Activated CD8-positive, alpha-beta T cell treated with anti-CD3 and anti-CD28 coated beads for 36 hours (primary cell): ENCODE measurements at places on chromosomes 2 and 18. TPM values are rescaled to one million over a fixed set of nuclear protein-coding genes. Genes with fewer than 3 reads are reported as not detected.

IL1B gene
- not detected for total RNA-seq

CDH2 gene
- total RNA-seq = not detected

MC5R gene
- total RNA-seq = not detected

IMPA2 gene
- 20.8 TPM for total RNA-seq

DNA sequence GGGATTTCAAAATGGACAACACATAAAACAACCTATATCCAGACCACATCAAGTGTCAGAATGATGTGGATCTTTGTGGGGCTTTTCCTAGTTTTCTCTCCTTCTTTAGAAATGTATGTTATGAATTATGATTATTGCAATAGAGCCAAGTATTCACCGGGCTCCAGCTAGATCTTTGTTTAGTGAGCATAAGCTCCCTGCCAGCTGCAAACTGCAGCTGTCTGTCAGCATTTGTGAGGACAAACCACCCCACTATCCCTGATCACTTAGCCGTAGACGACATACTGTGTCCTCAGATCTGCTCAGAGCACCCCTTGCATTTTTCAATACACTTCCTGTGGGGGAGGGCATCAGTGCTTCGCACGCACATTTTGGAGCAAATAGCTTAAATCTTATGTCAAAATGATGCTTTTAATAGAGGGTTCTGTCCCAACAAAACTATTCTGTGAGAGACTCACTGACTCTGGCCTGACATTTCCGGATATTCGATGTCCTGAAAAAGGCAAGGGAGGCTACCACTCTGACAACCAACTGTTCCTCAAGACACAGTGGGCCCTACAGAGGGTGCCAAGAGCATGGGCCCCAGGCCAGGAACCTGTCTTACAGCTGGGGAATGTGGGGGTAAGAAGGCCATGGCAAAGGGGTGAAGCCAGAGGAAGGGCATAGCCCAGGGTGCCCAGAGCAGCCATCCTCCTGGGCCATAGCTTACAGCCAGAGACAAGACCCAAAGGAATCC is 346.0 kb downstream of the ARHGAP15 start:
- H3K27ac ChIP-seq = no peak overlapping the region
- H3K4me1 ChIP-seq = peaks cover 45% of the 10 kb centered on the region
- no peaks in the 10 kb centered on the region for H3K27me3 ChIP-seq
- H3K36me3 ChIP-seq = peaks cover 17% of the 10 kb centered on the region
- no peak for DNase-seq

DNA sequence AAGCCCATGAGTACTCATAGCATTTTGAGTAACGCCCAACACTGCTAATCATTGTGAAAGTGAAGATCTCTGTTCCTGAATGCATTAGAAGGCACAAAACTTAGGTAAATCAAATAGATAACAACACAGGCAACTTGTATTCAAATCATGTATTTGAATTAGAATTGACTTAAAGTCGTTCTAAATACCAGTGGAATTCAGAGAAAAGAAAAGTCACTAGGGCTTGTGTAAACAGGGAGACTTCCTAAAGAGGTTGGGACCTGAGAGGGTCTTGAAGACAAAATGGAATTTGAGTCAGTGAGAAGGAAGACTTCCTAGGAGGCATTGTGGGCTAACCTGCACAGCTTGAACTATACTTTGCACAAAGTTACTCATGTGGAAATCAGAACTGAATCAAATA is 127.2 kb downstream of the CTNNA2 start:
- no peak overlapping the region for H3K4me3 ChIP-seq
- no peak for DNase-seq
- H3K36me3 ChIP-seq = no peaks in the 10 kb centered on the region
- H3K27me3 ChIP-seq = no peaks in the 10 kb centered on the region

DNA sequence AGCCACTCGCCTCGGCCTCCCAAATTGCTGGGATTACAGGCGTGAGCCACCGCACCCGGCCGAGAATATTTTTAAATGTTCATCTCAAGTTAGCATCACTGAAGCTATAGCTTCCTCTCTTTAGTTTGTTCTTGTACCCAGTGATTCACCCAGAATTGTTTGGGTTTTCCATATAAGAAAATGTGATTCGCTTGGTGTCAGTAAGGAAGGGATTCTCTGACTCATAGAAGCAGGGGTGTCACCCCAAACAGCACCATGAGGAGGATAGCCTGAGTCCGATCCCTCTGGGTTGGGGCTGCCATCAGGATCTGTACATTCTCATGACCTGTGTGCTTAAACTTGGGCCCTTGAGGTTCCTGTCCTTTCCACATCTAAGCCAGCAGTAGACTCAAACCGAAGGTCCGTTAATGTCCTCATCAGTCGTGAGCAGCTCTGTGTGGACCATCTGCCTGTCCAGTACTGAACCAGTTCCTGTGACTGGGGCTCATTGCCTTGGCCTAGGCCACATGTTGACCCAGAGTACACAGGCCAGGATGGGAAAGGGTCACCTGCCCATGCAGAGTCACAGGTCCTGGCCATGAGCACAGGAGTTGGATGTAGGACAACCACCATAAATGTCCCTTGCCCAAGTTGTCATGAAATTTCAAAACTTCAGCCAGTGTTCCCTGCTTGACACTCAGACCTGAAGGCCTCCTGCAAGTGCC is 311.9 kb downstream of the GBX2 start:
- no peaks in the 10 kb centered on the region for H3K36me3 ChIP-seq
- no peaks in the 10 kb centered on the region for H3K4me1 ChIP-seq
- no peak overlapping the region for H3K27ac ChIP-seq
- no peak overlapping the region for H3K4me3 ChIP-seq

GRCh38 chr18:21364471-21364870 is 122.4 kb downstream of the GREB1L start:
- DNase-seq = no peak
- H3K27me3 ChIP-seq = peaks cover 13% of the 10 kb centered on the region
- H3K4me3 ChIP-seq = no peak overlapping the region
- H3K36me3 ChIP-seq = no peaks in the 10 kb centered on the region
- no peak overlapping the region for H3K27ac ChIP-seq

DNA sequence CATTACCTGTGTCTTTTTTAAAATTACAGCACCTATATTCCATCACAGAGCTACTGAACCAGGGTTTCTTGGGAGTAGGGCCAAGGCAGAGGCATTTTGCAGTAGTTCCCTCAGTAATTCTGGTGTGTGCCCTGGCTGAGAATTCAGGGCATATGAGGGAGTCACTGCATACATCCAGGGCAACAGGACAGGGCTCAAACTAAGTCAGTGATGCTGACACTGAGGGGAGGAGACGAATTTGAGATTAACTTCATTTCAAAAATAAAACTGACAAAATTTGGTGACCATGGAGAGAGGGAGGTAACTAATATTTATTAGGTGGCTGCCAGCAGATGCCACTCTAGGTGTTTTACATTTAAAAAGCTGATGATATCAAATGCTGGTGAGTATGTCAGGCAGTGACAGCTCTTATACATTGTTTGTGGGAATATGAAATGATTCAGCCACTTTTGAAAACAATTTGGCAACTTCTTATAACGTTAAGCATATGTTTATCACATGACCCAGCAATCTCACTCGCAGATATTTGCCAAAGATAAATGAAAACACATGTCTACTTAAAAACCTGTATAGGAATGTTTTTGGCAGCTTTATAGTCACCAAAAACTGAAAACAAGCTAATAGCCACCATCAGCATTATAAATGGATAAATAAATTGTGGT is 20.3 kb downstream of the STRADB start:
- DNase-seq = no peak
- H3K27me3 ChIP-seq = no peaks in the 10 kb centered on the region
- H3K27ac ChIP-seq = no peak overlapping the region
- no peak overlapping the region for H3K4me3 ChIP-seq
- peaks cover 28% of the 10 kb centered on the region for H3K36me3 ChIP-seq

DNA sequence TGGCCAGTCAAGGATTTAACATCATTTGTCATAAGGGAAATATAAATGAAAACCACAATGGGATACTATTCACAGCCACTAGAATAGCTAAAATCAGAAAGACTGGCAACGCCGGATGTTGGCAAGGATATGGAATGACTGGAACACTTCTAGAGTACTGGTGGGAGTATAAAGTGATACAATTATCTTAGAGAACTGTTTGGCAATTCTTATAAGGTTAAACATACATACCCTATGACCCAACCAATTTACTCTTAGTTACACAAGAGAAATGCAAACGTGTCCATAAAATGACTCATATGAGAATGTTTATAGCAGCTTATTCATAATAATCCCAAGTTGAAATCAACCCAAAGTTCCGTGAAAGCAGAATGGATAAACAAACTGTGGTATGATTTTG is 35.1 kb downstream of the MAPK4 start:
- no peaks in the 10 kb centered on the region for H3K36me3 ChIP-seq
- H3K27ac ChIP-seq = no peak overlapping the region
- no peaks in the 10 kb centered on the region for H3K27me3 ChIP-seq
- H3K4me3 ChIP-seq = no peak overlapping the region

- H3K36me3 ChIP-seq = peaks cover 3% of the 10 kb centered on the region
- no peak overlapping the region for H3K4me3 ChIP-seq
- no peak for DNase-seq
- H3K27ac ChIP-seq = no peak overlapping the region
These were observed 15.2 kb upstream of the TSPYL6 start for GRCh38 chr2:54271189-54271588.

DNA sequence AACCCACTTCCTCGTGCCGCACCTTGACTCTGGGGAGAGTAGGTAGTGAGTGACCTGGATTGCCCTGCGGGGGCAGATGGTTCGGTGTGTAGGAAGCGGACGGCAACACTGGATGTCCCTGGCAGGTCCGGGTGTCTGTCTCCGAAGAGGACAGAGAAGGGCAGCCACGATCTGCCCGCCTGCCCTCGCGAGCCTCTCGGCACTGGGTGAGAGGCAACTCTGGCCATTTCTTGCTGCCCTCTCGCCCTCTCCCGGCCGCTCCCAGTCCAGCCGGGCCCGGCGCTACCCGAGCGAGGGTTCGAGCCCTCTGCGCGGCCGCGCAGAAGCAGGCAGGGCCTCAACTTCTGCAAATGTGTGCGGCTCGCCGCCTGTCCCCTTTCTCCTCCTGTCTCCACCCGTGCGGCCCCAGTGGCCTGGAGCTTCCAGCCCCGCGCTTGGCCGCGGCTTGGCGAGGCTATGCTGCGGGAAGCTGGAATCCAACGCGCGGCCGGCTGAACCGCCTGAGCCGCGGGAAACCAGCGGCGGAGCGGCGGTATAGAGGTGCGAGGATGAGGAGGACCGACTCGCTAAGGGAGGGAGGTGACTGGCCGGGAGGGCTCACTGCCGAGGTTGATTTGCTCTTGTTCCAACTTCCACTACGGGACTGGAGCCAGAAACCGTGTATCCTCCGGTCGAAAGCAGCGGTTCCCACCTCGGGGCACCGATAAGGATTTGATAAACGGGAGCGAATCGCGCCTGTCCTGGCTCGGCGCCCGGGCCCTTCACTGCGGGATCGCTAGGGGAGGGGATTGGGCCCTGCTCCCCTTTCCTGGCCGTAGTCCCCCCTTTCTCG is 1.5 kb downstream of the EPAS1 start:
- no peak overlapping the region for H3K27ac ChIP-seq
- H3K27me3 ChIP-seq = peaks cover 61% of the 10 kb centered on the region
- H3K4me1 ChIP-seq = peaks cover 27% of the 10 kb centered on the region

DNA sequence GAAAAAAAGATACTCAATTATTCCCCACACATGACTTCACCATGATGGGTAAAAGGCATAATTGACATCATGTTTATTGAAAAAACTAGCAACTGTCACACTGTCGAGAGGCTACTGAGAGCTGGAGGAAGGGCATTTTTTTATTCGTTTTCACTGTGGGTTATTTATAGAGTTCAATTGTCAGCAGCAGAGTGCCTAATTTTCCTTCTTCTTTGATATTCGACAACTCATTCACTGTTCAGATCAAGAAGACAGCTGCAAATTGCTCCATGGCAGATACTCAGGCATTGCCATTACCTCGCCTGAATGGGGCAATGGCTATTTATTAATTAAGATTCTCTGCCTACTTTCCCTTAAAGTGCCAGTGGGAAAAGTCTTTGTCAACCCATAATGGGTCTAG is 197.5 kb upstream of the NRP2 start:
- H3K4me1 ChIP-seq = no peaks in the 10 kb centered on the region
- H3K27me3 ChIP-seq = no peaks in the 10 kb centered on the region
- DNase-seq = no peak

DNA sequence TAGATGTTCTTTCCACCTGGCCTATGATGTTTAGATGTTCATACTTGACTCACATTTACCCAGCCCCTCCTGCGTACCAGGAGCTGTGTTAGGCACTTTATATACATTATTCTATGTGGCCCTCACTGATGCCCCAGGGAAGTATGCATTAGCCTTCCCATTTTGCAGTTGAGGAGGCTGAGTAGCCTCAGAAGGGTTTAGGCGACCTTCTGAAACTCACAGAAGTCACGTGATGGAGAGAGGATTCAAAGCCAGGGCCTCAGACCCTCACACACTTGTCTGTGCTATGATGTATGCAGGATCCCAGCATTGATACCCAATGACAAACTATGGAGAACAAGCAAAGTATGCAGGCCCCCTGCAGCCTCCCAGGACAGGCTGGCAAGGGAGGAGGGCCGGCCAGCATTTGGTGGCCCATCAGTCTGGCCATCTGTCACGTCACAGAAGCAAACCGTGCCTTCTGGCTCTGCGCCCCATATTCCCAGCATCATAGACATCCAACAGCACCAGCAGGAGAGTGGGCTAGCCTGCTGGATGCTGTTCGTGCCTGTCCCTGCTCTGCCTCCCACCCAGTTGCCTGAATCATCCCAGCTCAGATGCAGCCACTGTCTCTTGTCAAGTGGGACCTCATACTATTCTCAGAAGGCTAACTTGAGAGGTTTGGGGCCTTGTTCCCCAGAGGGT is 33.6 kb downstream of the EHD3 start:
- no peak for DNase-seq
- no peak overlapping the region for H3K4me3 ChIP-seq
- H3K36me3 ChIP-seq = no peaks in the 10 kb centered on the region
- no peaks in the 10 kb centered on the region for H3K4me1 ChIP-seq
- no peaks in the 10 kb centered on the region for H3K27me3 ChIP-seq
